ENCODE measurements at places on chromosomes 1 and 21.

DNA sequence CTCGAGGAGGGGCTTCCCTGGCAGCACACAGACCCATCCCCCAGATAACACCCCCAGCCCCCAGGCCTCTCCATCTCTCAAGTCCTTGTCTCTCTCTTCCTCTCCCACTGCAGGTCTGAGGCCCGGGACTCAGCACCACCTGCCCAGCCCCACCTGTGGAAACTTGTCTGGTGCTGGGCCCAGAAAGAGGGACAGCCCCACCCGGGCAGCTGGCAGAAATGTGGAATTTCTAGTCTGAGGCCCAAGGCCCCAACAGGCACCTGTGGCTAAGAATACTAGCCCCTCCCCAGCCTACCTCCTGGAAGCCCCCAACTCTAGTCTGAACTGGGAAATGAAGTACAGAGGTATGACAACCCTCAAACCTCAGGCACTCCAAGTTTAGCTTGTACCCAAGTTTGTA lies 15.4 kb downstream of the TTC39A start:
- DNase-seq: no peak

DNA sequence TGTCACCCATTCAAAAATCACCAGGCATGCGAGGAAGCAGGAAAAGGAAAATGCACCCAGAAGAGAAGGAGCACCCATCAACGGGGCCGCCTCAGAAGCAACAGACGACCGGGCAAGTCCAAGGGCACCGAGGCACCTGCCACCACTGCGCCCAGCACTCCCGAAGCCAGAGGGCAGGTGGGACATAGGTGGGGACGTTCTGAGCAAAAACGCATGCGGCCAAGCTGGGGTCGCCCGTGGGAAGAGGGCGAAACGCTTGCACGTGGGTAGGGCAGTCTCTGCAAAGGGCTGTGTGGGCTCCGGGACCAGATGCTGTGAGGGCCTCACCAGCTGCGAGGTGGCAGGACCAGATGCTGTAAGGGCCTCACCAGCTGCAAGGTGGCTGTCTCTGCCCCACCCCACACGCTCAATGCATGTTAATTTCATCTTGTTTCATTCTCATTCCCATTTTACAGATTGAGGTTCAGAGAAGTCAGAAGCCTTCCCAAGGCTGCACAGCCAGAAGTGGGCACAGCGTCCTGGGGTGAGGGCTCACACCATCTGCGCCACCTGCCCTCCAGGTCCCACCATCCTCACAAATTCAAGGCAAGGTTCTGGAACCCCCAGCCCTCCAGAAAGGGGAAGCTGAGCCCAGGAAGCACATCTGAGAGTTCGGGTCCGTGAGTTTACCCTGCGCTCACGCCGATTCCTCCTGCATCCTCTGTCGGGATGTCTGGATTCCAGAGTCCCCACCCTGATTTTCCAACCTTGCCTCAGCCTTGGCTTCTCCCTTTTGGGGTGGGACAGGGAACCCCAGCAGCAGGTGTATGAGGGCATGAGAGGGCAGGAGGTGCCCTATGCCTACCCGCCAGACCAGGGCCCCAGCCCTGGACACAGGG lies 8.2 kb upstream of the SAMD11 start:
- no peak for DNase-seq

DNA sequence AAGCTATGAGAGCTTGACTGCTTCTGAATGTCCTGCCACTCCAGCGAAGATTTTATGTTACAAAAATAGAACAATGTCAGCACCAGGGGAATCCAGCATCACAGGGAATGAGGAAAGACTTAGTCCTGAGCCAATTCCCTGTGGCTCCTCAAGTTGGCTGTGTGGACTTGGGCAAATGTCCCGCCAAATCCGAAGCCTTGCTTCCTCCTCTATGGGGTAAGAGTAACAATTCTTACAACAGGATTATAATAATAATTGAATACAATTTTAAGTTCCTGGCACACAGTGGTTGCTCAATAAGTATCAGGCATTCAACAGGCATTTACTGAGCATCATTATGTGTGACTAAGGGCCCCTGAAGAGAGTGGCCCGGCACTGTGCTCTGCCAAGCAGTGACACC lies 44.4 kb downstream of the STPG1 start:
- no peak for DNase-seq

- no peak for DNase-seq
Measured at GRCh38 chr1:94823116-94823515, 3.0 kb downstream of the SLC44A3 start.

DNA sequence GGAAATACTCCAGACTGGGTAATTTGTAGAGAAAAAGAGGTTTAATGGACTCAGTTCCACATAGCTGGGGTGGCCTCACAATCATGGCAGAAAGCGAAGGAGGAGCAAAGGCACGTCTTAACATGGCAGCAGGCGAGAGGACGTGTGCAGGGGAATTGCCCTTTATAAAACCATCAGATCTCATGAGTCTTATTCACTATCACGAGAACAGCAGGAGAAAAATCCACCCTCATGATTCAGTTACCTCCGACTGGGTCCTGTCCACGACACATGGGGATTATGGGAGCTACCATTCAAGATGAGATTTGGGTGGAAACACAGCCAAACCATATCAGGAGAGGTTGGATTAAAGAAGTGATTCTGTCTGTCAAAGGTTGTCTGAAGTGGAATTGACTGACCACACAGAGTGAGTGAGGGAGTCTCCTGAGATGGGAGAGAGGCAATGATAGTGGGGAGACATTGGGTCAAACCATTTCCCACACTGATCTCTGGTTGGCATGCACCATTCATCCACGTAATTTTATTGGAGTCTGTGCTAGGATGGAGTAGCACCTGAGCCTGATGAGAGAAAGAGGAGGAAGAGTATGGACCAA lies 58.3 kb upstream of the VAMP3 start:
- no peak for DNase-seq

DNA sequence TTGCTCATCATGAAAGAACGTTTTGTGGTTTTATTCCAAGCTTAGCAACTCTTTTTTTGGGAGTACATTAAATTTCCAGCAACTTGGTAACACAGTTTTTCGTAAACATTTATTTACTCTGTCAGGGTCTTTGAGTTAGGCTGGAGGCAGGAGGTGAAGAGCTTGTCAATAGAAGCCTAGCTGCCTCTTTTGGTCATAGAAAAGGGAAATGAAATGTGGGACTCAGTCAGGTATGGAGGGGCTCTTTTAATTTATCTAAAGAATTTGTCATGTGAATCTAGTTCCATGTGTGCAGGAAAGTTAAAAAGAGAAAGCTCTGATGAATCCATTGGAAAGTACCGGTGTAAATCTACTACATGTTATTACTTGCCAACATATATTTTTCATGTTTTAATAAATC lies 45.9 kb upstream of the PRMT6 start:
- no peak for DNase-seq

DNA sequence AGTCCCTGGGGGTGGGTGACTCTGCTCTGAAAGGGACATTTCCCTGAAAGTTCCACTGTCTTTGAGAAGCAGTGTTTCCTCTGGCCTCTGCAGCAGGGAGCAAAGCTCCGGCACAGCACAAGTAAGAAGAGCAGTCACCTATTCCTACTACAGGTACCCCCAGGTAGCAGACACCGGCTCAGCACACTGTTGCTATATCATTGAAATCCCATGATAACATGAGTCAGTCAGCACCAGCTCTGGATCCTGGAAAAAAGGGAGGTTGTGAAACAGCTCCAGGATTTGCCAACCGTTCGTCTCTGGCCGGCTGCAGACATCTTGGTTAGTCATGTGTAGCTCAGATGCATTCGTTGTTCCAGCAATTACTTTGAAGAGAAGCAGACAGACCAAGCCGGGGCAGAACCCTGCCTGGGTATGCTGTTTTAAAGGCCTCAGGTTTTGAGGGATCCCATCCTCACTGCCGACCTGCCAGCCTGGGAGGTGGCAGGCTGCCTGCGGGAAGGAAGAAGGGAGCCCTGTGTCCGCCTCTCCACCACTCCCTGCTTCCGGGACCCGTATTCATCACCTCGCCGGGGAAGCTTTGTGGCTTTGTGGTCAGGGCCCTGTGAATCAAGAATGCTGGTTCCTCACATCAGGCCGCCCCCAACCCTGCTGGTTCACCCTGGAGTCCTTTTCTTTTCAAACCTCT lies 139.2 kb downstream of the CLIC6 start:
- peak; percentile 82 for DNase-seq

DNA sequence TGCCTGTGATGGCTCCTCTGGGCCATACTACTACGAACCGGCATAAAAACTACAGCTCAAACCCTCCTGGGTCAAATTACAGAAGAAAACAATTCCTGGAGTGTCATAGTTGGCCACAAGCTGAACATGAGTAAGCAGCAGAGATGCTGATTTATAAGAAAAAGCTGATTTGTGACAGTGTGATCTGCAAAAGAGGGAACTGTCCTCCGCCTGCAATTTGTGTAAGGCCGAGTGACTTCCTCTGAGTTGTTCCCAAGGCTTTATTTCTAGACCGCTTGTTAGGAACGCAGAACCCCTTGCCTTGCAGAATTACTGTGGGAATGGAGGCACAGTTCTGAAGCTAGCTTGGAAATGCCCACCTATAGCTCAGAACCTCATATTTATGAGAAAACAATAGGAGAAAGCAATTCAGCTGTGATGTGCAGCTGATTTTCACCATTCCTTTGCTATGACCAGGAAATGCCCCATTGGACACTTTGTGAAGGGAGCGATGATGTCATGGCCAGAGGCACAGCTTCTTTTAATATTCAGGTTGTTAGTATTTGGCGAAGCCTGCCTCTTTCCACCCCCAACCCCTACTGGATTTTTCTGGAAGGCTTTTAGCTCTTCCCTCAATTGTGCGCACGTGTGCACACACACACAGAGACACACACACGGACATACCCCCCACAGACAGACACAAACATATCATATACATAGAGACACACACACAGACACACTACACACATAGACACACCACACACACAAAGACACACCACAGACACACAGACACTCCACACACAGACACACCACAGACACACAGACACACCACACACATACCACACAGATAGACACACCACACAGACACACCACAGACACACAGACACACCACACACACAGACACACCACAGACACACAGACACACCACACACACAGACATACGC lies 47.6 kb downstream of the IER5 start:
- peak; percentile 96 for DNase-seq

DNA sequence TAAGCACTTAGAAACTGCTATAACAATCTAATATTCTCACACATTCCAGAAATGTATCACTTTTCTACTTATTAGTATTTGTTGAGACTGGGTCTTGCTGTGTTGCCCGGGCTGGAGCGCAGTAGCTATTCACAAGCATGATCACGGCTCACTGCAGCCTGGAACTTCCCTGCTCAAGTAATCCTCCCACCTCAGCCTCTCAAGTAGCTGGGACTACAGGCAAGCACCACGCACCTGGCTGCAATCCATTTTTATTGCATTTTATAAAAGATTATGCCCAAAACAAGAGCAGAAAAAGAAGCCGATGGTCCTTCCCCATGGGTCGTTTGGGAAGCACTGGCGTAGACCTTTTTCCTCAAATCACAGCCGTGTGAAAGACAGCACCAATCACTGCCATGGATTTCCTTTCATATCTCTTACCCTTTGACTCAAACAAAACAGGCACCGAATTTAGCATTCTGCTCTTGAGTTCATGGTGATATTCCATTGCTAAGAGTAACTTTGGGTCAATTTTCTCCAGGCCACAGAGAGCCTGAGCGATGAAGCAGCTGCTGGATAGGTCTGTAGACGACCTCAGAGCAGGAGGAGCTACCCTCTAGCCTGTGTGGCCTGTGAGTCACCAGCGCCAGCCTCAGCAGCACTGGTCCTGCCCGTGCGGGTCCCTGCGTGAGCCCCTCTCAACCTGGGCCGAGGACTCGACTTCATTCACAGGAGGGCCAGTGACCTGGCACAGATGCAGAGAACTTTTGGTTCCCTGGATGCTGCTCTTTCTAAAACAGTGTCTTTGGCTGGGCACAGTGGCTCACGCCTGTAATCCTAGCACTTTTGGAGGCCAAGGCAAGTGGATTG lies 80.8 kb downstream of the PIK3CD start:
- DNase-seq: no peak
